ENCODE measurements at places on chromosomes 11 and 22.

DNA sequence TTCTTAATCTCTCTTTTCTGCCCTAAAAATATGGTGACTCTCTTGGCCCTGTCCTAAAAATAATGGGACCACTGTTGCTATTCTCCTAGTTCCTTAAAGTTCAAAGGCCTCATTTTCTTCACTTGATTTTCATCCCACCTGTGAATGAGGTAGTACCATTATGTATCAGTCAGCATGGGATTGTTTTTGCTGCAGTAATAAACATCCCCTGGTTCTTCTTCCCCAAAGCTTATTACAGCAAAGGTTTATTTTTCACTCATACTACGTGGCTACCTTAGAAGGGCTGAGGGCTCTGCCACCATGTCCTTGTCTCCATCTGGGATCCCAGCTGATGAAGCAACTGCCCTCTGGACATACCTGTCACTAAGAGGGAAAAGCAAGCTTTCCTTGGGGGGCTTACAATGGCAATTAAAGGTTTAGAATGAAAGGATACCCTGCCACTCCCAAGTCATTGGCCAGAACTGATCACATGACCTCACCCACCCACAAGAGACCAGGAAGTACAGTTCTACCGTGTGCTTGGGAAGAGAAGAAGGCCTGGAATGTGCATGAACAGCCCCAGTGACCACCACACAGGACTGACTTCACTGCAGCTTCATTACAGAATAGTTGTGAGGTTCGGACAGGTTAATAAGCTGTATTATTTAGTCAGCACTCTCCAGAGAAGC is 7.8 kb downstream of the TTC38 start:
- no peak for DNase-seq

GRCh38 chr22:35329114-35329847 is 29.6 kb downstream of the TOM1 start:
- no peak for DNase-seq

DNA sequence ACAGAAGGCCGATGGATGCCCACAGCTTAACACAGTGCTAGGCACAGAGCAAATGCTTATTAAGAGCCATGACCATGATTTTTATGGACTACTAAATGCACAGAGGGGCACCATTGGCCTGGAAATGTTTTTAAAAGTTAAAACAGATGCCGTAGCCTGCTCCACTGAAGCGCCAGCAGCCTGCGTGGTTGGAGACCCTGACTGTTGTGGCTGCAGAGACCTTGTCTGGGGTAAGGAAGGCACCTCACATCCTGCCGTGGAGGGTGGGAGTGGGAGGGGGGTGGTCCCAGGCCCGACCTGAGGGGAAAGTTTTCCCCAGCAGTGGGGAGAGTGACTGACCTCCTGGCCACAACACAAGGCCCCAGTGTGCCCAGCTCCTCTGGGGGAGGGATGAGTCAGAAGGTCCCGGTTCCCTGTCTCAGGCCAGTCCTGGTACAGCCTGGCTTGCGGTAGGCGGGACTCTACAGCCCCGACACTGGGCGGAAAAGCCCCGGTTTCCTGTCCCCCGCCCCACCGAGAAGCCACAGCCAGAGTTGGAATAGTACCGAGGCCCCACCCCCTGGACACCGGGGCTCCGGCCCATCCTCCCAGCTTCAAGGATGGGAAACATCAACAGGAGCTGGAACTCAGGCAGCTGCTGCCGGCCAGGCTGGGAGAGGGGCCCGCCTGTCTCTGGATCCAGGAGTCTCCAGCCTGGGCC is 7.0 kb downstream of the CHST1 start:
- no peak for DNase-seq

GRCh38 chr11:1531449-1532013 is 40.5 kb downstream of the DUSP8 start:
- no peak for DNase-seq

DNA sequence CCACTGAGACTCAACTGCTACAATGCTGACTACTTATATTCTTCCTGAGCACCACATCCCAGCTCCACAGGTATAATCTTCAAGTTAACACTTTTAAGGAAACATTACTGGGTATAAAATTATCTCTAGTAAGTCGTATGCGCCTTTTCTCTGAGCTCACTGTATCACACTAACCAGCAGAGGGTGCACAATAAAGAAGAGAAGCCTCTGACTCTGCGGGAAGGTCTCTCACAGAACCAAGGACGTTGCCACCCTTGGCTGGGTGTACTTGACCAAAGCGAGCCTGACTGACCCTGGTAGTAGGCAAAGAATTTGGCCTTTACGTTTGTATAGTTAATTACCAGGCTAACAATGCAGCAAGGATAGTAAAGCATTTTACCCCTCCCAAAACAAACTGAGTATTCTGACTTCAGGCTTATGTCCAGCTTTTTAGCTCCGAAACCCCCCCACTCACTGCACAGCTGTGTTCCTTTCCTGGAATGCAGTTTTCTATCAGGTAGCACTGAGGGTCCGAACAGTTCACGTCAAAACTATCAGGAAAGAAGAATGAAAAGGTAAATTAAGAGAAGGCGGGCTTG is at the start of gene BTBD18:
Gene BTBD18, minus strand, starts transcription at position 144 of the 578 bp plus-strand sequence. CDS start 631 bp downstream, outside the sequence.
- DNase-seq: no peak
